ENCODE measurements at places on chromosomes 4 and X. TPM values are rescaled to one million over a fixed set of nuclear protein-coding genes. Genes with fewer than 3 reads are reported as not detected.
A peak's percentile ranks its signal among the peaks of the same experiment; 100 is the strongest.

DNA sequence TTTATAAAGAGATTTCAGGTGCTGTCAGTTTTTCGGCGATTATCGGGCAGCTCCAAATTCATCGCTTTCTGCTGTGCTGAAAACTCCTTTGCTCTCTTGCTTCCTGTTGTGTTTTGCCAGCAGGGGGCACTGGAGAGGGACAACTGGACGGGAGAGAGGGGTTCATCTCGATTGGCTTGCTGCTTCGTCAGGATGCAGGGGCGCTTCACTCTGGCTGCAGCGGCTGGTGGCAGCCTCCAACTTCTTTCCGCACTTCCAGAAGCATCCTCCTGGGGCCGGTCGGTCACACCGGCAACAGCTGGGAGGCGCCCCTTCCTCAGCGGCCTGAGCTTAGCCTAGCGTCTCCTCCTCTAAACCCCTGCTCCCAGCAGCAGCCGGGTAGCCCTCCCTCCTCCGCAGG is 29.5 kb downstream of the MSL3 start:
- peak; percentile 68 for DNase-seq

DNA sequence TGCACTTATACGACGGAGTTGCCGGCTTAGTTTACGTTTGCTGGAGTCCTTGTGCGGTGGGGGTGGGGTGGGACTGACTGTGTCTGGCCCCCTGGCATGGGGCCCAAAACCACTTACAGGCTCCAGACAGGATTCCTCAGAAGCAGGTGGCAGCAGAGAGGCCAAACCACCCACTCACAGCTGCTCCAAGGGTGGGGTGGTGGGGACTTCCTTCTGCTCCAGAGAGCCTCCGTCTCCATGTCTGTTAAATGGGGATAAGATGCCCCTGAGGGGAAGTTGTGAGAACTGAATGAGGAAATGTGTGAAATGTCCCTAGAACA is 36.7 kb downstream of the PSAPL1 start:
- DNase-seq, result peak; percentile 85

- peak; percentile 70 for DNase-seq
Measured at GRCh38 chr4:139736274-139736660, 70.6 kb downstream of the MGST2 start.

The SPOCK3 gene
- polyA plus RNA-seq, result 0.83 TPM
